Activated T-helper 2 cell treated with anti-CD3 and anti-CD28 coated beads, Interferon-gamma antibody, Interleukin-2, Interleukin-4, amounts not matched to agents 10 μg/mL and 5 μg/mL and 100 μg/mL, durations not matched to agents 14 hours and 24 hours and 36 hours (primary cell): ENCODE measurements at places on chromosomes 1 and 21. TPM values are rescaled to one million over a fixed set of nuclear protein-coding genes. Genes with fewer than 3 reads are reported as not detected.

The CTH gene
- 12.3 and 12.9 TPM in 2 replicates for total RNA-seq

The AIM2 gene
- 101 and 109 TPM in 2 replicates for total RNA-seq

The DTL gene
- total RNA-seq = 73.9 and 77.0 TPM in 2 replicates

The CTSS gene
- 42.0 and 42.1 TPM in 2 replicates for total RNA-seq

The APOBEC4 gene
- total RNA-seq = not detected in 2 replicates

The REG4 gene
- 0.18 TPM in 1 of 2 replicates, not detected in the other for total RNA-seq

The LEFTY2 gene
- total RNA-seq = not detected in 2 replicates

The CFAP74 gene
- not detected in 2 replicates for total RNA-seq

- no peaks in the 10 kb centered on the region for H3K36me3 ChIP-seq
- H3K27ac ChIP-seq = no peak overlapping the region
- H3K4me1 ChIP-seq = no peaks in the 10 kb centered on the region
- no peak for DNase-seq
- no peak overlapping the region for H3K4me3 ChIP-seq
These were observed 312.7 kb upstream of the NCAM2 start for GRCh38 chr21:20685475-20685874.

DNA sequence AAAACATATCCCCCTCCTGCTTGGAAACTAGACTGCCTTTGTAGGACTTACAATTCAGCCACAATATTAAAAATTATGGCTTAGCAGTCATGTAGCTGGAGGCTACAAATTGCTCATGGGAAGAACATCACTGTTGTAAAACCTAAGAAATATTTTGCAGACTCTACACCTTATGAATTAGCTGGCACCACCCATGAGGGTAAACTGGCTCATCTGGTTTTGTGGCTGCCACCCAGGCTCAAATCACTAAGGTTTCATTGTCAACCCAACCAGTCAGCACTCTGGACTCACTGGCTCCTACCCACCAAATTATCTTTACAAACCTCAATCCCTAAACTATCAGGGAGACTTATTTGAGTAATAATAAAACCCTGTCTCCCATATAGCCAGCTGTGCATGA is 100.7 kb upstream of the OLFM3 start:
- H3K4me3 ChIP-seq = no peak overlapping the region
- no peaks in the 10 kb centered on the region for H3K27me3 ChIP-seq
- no peak overlapping the region for H3K27ac ChIP-seq
- no peak for DNase-seq

GRCh38 chr1:76668046-76668445 is 199.2 kb upstream of the ST6GALNAC5 start:
- no peak for DNase-seq
- no peaks in the 10 kb centered on the region for H3K36me3 ChIP-seq
- H3K4me3 ChIP-seq = no peak overlapping the region
- H3K27ac ChIP-seq = no peak overlapping the region

- H3K27ac ChIP-seq = no peak overlapping the region
- peaks cover 3% of the 10 kb centered on the region for H3K36me3 ChIP-seq
- H3K4me1 ChIP-seq = no peaks in the 10 kb centered on the region
- H3K27me3 ChIP-seq = no peaks in the 10 kb centered on the region
These were observed 49.4 kb downstream of the TMCO4 start for GRCh38 chr1:19750101-19750881.

DNA sequence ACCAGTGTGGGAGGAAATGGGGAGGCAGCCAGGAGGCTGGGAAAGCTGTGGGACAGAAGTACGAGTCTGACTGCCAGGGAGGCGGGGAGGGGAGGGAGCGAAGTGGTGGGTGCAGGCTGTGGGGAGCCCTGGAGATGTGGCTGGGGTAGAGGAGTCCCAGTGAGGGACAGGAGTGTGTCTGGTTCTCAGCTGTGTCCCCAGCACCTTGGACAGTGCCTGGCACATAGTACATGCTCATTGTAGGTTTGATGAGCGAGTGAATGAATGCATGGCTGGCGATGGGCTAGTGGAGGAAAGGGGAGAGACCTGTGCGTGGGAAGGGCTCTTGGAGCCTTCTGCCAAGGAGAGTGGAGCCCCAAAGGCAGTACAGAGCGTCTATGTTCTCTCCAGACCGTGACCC is 104.1 kb downstream of the SIK1 start:
- H3K4me3 ChIP-seq = no peak overlapping the region
- H3K27ac ChIP-seq = no peak overlapping the region
- H3K36me3 ChIP-seq = no peaks in the 10 kb centered on the region
- no peak for DNase-seq
- H3K4me1 ChIP-seq = peaks cover 4% of the 10 kb centered on the region

DNA sequence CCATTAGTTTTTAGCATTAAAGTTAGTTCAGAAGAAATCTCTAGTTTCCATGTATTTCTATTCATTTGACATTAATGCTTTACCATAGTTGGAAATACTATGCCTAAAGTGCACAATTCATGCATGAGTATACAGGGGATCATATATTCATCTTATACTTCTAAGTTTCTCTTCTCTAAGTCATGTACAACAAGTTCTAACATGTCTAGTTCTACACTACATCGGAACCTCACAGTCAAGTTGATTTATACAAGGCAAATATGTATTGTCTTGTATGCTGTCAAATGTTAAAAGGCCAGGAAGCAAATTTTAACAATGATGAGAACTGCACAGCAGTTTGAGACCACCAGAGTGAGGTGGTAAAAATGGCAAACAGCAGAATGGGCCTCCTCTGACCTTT is 22.9 kb upstream of the MOB3C start:
- DNase-seq = no peak
- H3K27ac ChIP-seq = no peak overlapping the region
- no peaks in the 10 kb centered on the region for H3K27me3 ChIP-seq
- peaks cover 41% of the 10 kb centered on the region for H3K36me3 ChIP-seq
- peaks cover 11% of the 10 kb centered on the region for H3K4me1 ChIP-seq
- no peak overlapping the region for H3K4me3 ChIP-seq

GRCh38 chr1:60762176-60762575 is 320.2 kb upstream of the NFIA start:
- H3K27me3 ChIP-seq = no peaks in the 10 kb centered on the region
- no peaks in the 10 kb centered on the region for H3K36me3 ChIP-seq
- no peak overlapping the region for H3K4me3 ChIP-seq
- H3K4me1 ChIP-seq = no peaks in the 10 kb centered on the region
- no peak for DNase-seq

- H3K4me3 ChIP-seq = peak overlapping the region; percentile 69
- H3K36me3 ChIP-seq = no peaks in the 10 kb centered on the region
- peaks cover 13% of the 10 kb centered on the region for H3K27me3 ChIP-seq
These were observed 36.0 kb downstream of the NUAK2 start for GRCh38 chr1:205285381-205286101.

DNA sequence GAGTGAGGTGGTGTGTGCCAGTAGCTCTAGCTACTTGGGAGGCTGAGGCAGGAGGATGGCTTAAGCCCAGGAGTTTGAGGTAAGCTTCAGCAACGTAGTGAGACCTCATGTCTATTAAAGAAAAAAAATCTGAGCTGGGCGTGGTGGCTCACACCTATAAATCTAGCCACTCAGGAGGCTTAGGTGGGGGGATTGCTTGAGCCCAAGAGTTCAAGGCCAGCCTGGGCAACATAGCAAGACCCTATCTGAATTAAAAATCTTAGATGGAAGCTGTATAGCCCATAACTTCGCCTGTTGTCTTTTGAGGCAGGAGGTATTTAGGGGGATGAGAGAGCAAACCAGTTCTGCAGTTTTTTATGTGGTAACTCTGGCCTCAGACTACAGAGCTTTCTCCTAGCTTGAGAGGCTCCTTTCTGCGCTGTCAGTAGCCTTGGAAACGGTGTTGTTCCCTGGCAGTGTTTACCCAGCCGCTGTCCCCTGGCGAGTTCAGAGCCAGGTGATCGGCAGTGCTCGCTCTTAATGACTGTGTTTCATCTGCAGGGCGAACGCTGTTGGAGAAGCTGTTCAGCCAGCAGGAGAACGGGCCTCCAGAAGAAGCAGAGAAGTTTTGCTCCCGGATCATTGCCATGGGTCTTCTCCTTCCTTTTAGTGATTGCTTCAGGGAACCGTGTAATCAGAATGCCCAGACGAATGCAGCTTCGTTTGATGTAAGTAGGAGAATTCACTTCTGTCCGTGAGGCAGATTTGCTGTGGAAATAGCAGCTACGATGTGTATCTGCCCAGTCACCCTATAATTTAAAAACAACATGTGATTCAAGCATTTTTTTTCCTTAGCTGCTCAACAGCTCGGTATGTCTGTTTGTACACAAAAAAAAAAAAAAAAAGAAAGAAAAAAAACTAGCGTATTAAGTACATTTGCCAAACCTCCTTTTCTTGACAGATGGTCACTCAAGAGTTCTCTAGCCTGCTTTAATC is 31.2 kb downstream of the FMN2 start:
- H3K36me3 ChIP-seq = no peaks in the 10 kb centered on the region
- no peak overlapping the region for H3K4me3 ChIP-seq

- peaks cover 3% of the 10 kb centered on the region for H3K27me3 ChIP-seq
- H3K4me3 ChIP-seq = no peak overlapping the region
These were observed 25.7 kb downstream of the RAB7B start for GRCh38 chr1:205977402-205978014.

GRCh38 chr1:7572654-7573152 is 198.4 kb upstream of the VAMP3 start:
- no peaks in the 10 kb centered on the region for H3K4me1 ChIP-seq
- H3K4me3 ChIP-seq = no peak overlapping the region
- H3K36me3 ChIP-seq = no peaks in the 10 kb centered on the region
- no peak overlapping the region for H3K27ac ChIP-seq
- DNase-seq = no peak
